GDM1 (cell line): ENCODE measurements at places on chromosomes 6 and 20.
A peak's percentile ranks its signal among the peaks of the same experiment; 100 is the strongest.

- DNase-seq, result no peak
Measured at GRCh38 chr6:107977283-107977682, 19.3 kb upstream of the SEC63 start.

DNA sequence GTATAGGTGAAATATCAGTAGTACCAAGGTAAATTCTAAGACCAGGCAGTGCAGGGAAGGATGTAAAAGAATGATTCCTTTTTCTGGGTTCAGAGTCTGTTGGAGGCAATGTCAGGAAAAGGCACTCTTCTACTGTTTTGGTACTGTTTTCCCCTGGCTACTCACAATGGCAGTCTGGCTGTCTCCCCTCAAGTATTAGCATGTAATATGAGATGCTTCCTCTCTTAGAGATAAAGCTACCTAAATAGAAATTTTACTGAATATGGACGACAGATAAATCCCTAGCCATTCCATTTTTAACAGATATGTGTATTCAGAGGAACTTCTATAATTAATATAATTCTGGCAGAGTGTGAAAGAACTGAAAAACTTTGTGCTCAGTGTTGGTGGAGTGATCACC lies 3.5 kb downstream of the RNF8 start:
- DNase-seq, result no peak

DNA sequence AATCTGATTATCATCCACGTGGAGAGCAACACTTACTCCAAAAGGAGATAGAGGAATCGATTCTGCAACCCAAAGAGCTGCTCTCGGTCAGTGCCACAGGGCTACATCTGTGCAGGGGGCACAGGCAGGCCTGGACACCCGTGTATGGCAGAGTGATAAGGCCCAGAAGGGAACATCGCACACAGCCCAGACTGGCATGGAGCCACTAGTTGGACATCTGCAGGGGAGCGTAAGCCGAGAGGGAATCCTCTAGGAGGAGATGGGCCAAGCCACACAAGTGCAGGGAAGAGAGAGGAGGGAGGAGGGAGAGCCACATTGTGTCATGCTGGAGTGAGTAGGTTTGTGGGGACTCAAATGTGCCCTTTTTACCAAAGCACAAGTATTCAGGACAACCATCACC lies 50.4 kb upstream of the ENTPD6 start:
- DNase-seq, result no peak

GRCh38 chr20:46757754-46758678 lies 48.6 kb downstream of the SLC2A10 start:
- peak; percentile 19 for DNase-seq

DNA sequence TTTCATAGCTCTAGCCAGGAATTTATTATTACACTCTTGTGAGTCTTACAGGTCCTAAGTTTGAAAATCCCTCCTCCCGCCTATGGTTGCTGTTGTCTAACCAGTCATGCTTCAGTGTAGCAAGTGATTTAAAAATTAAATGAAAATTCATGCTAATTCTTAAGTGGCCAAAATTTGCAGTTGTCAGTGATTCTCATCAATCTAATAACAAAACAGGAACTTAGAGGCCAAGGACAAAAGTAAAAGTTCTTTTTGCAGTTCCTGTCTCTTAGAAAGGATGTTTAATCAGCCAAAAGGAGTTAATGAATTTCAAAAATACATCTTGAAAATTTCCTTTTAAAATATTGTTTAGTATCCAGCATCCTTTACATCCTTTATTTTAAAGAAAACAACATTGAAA lies 36.3 kb downstream of the VTA1 start:
- no peak for DNase-seq

- no peak for DNase-seq
Measured at GRCh38 chr6:3438190-3439167, 18.4 kb downstream of the SLC22A23 start.

GRCh38 chr20:61173961-61174725 lies 77.9 kb upstream of the CDH4 start:
- no peak for DNase-seq

- DNase-seq, result no peak
Measured at GRCh38 chr20:16675001-16675564, 54.7 kb upstream of the SNRPB2 start.

GRCh38 chr20:60057866-60058807 lies 99.9 kb downstream of the CDH26 start:
- DNase-seq, result peak; percentile 97

DNA sequence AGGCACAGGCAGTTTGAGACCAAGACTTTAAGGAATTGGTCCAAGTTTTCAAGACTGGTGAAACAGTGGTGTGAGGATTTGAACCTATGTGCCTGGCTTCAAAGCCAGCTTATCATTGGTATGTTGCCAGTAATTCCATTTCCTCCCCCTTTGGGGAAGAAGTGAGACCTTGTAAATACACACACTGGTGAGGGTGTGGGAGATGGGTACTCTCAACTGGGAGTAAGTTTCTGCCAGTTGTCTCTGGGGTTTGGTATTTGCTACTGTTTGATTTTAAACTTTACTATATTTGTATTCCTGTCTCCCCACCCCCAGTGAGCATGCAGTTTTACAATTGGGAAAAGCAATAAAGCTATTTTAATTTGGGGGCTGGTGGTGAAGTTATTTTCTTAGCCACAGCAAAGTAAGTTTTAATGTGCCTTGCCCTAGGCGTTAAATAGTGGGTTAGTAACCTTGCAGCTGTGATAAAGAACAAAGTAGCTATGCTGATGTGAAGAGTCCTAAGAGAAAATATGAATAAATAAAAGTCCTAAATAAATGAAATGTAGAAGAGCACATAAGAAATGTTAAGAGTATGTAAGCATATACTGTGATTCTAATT lies 31.0 kb downstream of the SNX9 start:
- no peak for DNase-seq

DNA sequence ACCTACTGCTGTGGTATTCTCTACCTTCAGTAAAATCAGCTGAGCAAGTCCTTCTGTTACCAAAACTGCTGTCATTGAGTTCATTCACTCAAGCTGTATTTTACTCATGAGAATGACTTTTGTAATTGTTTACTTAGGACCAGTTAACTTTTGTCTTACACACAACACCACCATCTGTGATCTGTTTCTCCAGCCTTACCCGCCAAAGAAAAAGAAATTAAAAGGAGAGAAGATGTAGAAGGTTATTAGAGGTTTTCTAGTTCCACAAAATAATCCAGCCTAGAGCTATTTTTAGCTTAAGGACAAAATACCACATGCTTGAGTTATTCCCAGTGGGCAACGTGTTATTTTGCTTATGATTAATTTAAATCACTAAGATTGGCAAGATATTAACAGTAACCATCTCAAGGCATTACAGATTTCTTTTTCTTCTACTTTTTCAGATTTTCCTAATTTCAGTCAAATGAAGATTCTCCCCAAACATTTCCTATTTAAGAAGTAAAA lies 38.2 kb downstream of the FAM8A1 start:
- no peak for DNase-seq

DNA sequence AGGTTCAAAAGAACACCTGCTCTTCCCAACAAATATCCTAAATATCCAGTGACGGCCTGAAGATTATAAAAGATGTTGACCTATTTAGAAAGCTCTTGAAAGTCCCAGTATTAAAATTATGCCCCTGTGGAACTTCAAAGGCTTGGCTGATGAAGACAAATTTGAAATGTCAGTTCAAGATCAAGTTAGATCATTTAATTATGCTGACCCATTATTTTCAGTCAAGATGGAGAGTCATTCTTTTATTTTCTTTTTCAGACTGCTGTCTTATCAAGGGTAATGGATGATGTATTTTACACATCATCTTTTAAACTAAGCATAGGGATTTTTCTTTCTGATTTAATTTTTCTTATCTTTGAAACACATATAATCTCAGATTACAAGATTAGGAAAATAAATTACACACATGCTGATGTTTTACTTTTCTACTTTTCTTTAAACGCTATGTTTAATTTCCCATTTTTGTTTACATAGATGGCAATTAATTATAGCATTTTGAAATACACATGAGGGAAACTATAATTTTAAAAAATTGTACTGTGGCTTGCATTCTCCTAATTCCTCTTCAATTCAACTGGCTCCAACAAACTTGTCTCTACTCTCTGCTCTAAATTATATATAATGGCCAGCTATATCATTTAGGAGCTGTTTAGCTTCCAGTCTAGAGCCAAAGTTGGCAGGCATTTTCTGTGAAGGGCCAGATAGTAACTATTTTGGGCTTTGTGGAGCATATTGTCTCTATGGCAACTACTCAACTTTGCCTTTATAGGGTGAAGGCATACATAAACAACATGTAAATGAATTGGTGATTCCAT lies 123.7 kb downstream of the RCAN2 start:
- DNase-seq, result no peak

- no peak for DNase-seq
Measured at GRCh38 chr6:22708469-22708868, 139.1 kb downstream of the HDGFL1 start.

DNA sequence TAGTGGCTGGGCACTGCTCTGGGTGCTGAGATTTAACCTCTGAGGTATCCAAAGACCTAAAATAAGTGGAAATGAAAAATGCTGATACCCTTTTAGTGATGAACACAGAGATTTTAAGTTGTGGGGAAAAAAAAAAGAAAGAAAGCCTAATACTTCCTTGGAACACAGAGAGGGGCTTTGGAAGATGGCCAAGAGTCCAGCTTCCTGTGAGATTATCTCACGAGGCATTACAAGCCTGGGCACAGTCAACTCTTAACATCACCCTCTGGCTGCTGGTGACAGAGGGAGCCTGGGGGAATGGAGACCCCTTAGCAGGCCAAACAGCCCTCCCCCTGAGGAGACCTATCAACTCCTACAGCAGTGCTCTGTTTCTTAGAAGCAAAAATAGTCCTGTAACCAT lies 19.7 kb downstream of the BTN2A1 start:
- no peak for DNase-seq

DNA sequence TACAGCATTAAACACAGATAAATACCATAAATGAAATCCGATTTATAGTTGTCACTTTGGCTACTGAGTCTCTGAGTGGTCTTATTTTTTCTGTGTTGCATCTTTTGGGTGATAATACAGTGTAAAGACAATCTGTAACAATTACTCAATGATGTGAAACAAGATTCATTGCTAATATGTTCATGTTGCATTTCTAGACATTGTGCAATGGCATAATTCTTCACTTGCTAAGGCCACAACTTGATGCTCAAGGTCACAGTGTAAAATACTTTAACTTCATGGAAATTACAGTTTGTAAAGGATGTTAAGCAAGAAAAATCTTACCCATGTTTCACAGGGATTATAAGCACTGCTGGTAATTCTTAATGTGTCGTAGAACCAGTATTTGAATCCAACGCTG lies 74.9 kb upstream of the SMLR1 start:
- DNase-seq, result no peak

DNA sequence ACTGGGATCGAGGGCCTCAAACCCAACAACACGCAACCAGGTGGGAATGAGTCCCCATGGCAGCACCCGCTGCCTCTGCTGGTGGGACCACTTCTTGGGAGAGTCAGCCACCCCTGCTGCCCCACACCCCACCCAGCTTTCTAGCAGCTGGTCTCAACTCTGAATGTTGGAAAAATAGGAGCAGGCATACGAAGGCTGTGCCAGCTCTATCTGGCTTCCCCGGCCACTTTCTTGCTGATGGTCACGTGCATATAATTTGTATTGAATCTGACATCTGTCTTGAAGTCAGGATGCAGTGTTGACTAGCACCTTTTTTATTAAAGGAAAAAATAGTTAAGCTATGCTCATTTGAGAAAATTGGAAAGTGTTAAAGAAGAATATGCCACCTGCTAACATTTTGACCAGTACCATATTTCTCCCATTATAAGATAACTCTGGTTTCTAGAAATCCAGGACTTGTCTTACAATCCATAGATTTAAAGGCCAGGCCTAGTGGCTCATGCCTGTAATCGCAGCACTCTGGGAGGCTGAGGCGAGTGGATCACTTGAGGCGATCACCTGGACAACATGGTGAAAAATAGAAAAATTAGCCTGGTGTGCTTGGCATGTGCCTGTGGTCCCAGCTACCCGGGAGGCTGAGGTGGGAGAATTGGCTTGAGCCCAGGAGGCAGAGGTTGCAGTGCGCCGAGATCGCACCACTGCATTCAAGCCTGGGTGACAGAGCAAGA lies 26.9 kb upstream of the MAPRE1 start:
- no peak for DNase-seq

- DNase-seq, result no peak
Measured at GRCh38 chr20:18324596-18325089, 36.3 kb downstream of the ZNF133 start.

DNA sequence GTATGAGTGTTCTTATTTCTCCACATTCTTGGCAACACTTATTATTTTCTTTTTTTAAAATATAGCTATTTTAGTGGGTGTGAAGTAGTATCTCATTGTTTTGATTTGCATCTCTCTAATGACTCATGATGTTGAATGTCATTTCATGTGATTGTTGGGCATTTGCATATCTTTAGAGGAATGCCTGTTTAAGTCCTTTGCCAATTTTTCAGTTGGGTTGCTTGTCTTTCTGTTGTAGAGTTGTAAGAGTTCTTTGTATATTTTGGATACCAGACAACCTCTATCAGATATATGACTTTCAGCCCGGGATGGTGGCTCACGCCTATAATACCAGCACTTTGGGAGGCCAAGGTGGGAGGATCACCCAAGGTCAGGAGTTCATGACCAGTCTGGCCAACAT lies 5.1 kb upstream of the POPDC3 start:
- no peak for DNase-seq

DNA sequence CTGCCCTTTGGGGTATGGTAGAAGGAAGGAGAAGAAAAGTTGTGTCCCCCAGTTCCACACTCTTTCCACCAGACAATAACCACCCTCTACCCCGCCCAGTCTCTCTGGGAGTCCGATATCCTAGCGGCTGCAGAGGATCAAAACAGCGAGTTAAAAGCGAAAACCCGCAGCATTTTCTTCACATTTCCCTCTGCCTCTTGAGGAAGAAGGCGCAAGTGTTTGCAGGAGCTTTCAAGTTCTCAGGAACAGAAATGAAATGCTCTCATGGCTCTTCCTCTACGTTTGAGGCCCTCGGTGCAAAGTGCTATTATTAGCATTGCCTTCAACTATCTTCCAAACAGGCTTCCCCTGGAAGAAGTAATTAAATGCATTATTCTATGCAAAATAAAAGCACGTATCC lies 52.2 kb upstream of the CCDC167 start:
- DNase-seq, result no peak
